AML-193 (cell line): ENCODE measurements at places on chromosomes 5 and 9.
A peak's percentile ranks its signal among the peaks of the same experiment; 100 is the strongest.

GRCh38 chr5:67291066-67291465 lies 94.5 kb upstream of the CD180 start:
- no peak for DNase-seq

GRCh38 chr5:143491646-143492045 lies 88.2 kb upstream of the NR3C1 start:
- DNase-seq, result peak; percentile 2

GRCh38 chr5:61969755-61970154 lies 336.3 kb upstream of the KIF2A start:
- DNase-seq, result no peak

GRCh38 chr9:1028501-1029190 lies 21.5 kb upstream of the DMRT2 start:
- no peak for DNase-seq

- no peak for DNase-seq
These were observed 674.4 kb downstream of the PRR16 start for GRCh38 chr5:121138495-121138907.

GRCh38 chr9:24090566-24090965 lies 264.5 kb upstream of the ELAVL2 start:
- DNase-seq, result no peak

DNA sequence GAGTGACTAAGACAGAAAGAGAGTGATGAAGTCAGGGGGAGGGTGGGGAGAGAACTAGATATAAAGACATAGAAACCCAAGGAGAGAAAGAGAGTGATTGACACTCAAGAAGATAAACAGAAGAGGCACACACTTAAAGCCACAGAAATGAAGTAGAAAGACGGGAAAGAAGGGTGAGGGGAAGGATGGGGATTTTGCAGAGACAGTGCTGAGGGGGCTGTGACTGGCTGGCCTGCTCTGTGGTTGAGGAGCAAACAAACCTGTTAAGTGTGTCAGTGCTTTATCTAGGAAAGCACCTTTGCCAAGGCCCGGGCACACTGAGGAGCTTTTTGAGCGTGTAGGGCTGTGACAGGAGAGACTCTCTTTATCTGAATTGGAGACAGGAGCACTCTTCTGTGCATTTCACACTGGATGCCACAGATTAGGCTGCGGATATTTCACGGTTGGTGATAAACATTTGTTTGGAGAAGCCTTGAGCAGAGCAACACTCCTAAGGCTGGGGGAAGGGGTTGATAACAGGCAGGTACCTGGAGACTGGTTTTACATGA lies 109.1 kb downstream of the DOCK2 start:
- no peak for DNase-seq

DNA sequence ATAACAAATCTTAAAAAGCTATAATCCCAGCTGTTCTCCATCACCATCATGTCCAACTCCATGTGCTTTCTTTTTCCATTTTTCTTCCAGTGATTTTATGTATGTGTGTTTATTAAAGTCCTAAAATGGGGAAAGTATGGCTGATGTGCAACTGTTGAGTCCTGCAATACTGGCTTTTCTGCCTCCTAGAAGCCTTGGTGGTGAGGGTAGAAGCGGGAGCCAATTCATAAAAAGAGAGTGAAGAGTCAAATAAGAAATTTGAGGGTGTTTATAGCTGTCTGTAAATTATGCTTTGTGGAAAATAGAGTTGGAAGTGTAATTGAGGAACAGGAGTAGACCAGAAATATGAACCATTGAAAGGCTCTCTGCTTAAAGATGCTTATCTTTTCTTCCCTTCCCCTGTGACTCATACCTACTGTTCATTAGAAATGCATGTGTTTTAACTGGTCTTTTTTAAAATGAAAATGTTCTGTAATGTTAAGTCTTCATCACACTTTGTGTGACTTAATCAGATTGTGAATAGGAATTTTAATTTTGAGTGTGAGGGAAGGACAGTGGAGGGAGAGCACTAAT lies 80.1 kb downstream of the ZCCHC7 start:
- peak; percentile 32 for DNase-seq

DNA sequence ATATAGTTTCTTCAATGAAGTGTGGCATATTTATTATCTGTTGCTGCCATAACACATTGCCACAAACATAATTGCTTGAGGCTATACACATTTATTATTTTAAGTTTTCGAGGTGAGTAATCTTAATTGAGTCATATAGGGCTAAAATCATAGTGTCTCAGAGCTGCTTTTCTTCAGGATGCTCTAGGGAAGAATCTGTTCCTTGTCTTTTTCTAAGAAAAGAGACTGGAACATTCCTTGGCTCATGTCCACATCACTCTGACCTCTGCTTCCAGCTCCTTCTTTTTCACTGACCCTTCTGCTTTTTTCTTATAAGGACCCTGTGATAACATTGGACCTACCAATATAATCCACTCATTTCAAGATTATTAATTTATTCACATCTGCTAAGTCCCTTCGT lies 632.4 kb upstream of the TYRP1 start:
- no peak for DNase-seq

DNA sequence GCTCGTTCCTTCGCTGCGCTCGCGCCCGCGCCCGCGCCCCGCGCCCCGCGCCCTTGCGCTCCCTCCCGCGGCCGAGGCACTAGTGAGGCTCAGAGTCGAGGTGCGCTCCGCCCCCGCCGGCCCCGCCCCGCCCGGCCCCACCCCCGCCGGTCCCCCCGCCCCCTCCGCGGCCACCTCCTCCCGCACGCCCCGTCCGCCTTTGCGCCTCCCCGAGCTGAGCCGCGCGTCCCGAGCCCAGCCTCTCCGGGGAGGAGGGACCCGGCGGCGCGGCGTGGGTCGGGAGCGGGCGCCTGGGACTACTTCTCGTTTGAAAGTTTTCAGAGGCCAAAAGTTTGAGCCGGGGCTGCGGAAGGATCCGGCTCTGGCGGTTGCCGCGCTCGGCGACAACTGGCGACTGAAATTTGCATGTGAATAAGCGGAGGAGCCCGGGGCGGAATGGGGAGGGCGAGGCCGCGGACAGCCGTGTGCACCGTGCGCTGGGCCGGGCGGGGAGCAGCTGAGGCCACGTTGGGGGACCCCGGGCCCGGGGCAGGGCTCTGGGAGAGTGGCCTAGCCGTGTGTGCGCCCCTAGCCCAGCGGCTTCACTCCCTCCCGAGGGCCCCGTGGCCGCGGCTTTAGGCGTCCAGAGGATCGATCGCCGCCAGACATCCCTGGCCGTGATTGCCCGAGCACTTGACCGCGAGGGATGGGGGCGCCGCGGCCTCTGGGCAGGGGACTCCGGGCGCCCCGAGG lies at the start of gene NOTCH1:
Gene NOTCH1, minus strand, starts transcription at position 84 of the 732 bp plus-strand sequence. CDS start 262 bp downstream, outside the sequence.
- DNase-seq, result peak; percentile 76

DNA sequence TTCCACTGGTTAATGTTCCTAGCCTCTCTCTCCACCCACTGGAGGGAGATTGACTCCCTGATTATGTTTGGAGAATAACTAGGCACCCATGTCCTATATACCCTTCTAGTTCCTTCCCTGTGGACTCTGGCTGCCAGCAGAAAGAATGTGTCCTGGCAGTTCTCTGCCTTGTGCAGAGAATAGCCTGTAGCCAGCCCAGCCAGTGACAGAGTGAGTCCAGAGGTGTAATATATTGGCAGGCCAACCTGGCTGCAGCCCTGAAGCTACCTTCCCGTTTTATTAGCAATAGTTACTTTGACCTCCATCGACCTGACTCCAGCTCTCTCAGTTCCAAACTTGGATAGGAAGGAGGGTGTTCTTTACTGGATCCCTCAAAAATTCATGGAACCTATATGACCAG lies 8.1 kb downstream of the SETD9 start:
- DNase-seq, result no peak

- no peak for DNase-seq
These were observed 272.7 kb downstream of the TRIM32 start for GRCh38 chr9:116959809-116960208.

DNA sequence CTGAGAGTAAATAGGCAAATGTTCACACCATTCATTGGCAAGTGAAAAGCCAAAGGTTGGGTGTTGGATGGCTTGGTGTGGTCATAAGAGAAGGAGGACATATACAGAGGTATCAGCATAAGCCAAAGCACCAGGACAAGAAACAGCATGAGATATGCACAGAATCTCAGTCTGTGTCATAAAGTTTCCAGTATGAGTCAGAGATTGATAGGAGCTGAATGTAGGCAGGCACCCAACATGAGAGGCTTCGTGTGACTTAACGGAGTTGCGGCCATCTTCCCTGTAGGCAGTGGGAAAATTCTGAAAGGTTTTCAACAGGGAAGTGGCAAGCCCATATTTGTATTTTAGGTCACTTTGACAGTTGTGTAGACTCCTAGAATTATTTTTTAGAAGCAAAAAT lies 54.5 kb downstream of the SNCAIP start:
- DNase-seq, result no peak

- DNase-seq, result peak; percentile 85
These were observed 263.2 kb downstream of the COX7C start for GRCh38 chr5:86880785-86881492.

DNA sequence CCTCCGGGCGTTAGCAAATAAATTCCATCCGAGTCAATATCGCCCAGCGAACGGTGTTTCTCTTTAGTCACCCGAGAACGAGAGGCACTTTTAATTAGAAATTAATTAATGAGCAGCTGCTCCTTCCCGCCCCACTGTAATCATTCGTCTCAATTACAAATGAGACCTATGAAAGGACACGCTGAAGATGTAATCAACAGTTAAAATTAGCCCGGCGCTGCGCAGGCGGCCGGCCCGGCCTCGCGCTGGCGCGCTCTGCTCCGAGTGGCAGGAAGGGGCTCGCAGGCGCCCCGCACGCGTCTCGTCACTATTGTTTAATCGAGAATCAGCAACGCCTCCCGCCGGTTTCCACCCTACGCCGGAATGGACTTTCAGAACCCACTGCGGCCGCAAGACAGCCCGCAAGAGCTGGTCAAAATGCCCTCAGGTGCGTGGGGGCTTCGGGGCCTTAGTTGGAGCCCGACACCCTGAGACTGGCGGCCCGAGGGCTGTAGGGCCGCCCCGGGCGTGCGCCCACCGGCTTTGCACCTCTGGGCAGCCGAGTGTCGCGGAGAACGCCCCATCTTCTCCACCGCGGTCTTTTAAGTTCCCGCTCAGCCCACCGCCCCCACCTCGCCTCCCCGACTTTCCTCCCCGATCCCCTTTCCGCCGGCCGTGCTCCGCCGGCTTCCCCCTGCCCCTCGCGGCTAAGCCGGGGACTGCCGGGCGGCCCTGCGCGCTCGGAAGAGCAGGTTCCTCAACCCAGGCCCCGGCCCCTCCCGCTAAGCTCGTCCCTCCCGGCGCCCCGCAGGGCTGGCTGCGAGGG lies 597 bp upstream of the IRX4 start:
- no peak for DNase-seq

DNA sequence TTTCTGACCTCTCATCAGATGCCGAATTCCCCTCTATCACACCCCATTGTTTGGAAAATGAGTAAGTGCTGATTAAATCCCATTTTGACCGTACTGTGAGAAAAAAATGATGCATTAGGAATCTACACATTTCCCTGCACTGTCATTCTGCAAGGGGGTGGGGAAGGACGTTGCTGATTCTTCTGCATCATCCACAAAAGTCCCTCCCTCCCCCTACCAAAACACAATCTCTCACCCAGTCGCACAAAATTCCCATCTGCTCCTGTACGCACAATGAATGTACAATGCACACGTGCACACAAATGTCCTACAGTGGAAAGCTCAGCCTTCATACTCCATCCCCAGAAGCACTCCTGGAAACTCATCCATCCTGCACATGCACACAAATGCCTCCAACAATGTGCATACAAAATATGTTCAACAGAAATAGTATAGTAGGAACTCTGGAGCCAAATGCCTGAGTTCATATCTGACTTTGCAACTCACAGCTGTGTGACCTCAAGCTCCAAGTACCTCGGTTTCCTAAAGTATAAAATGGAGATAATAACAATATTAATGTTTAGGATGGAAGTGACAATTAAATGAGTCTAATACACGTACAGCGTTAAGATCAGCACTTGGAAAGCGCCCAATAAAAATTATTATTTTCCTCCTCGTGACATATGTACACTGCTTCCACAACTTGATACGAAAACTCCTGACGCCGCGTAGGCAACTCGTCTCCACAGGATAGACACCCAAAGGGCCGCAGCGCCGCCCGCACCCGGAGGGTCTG lies 809 bp downstream of the TNIP1 start:
- peak; percentile 35 for DNase-seq

DNA sequence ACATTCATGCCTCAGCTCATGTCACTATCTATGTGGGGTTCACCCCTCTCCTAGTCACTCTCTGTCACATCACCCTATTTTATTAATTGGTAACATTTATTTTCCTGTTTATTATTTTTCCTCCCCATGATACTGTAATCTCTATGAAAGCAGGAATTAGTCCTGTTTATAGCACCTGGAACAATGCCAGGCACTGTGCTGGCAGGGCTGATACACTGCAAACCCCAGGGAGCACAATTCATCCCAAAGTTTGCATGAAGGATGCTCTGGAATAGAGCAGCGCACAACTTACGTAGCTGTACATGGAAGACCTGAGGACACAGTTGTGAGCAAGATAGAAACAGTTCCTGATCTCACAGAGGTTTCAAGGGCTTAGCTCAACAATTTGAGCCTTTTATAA lies 103.2 kb downstream of the NSG2 start:
- DNase-seq, result no peak

DNA sequence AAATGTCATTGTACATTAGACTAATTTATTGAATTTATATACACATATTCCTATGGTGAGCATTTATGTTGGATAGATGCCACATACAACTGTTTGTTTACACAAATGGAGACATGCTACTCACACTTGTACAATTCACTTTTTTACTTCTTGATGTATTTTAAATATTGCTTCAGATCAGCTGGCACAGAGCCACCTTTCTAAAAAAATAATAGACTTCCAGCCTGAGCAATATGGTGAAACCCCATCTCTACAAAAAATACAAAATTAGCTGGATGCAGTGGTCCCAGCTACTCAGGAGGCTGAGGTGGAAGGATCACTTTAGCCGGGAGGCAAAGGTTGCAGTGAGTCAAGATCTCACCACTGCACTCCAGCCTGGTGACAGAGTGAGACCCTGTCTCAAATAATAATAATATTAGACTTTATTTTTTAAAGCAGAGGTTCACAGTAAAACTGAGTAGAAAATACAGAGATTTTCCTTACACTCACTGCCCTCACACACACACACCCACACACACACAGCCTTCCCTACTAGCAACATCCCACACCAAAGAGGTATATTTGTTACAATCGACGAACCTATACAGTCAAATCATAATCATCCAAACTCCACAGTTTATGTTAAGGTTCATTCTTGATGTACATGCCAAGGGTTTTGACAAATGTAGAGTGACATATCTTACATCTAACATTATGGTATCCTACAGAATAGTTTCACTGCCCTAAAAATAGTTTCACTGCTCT lies 16.5 kb upstream of the ADRB2 start:
- no peak for DNase-seq

DNA sequence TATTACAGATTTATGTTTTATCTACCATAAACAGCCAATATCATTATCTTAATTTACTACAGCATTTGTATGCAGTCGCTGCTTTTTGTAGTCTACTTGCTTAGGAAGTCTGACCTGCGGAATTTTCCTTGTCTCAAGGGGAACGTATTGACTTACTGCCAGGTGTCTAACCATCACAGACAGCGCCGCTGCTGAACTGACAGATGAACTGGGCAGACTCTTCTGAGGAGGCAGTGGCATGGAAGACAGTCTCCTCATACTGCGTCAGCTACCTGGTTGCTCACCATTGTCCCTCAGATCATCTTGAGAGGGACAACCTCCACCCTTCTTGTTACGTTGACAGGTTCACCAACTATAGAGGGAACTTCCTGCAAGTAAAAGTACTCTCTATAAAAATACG lies 574.3 kb upstream of the ZNF462 start:
- DNase-seq, result no peak
